ENCODE measurements at places on chromosomes 11 and 22.

- DNase-seq: no peak
Observed at GRCh38 chr11:20873054-20873453, 203.7 kb downstream of the NELL1 start.

- no peak for DNase-seq
Observed at GRCh38 chr22:38271927-38272372, 860 bp downstream of the TMEM184B start.

GRCh38 chr11:125317416-125317815 is 152.9 kb downstream of the PKNOX2 start:
- no peak for DNase-seq

DNA sequence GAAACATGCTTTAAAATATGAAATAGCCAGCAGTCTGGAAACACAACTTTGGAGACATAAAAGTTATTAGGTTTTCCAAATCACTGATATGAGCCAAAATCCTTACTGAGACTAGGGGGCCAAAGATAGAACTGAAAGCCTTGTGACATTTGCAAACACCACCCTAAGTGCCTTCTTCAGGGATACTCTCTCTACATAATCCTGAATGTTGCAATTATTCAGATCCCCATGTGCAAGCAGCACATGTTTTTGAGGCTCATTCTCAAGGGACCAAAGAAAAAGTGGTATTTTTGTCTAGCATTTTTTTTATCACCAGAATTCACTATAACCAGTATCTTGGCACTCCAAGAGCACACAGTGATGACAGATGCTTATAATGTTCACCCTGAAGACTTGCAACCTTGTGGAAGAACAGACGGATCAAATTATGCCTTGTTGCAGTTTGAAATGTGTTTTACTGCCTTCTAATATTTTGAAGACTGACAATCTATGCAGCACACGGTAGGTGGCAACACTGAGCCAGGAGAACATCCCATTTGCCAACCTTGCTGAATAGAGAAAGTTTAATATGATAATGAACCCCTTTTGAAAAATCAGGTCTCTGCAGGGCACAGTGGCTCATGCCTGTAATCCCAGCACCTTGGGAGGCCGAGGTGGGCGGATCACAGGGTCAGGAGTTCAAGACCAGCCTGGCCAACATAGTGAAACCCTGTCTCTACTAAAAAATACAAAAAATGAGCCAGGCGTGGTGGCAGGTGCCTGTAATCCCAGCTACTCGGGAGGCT is 78.5 kb downstream of the PLEKHA7 start:
- peak; percentile 8 for DNase-seq

DNA sequence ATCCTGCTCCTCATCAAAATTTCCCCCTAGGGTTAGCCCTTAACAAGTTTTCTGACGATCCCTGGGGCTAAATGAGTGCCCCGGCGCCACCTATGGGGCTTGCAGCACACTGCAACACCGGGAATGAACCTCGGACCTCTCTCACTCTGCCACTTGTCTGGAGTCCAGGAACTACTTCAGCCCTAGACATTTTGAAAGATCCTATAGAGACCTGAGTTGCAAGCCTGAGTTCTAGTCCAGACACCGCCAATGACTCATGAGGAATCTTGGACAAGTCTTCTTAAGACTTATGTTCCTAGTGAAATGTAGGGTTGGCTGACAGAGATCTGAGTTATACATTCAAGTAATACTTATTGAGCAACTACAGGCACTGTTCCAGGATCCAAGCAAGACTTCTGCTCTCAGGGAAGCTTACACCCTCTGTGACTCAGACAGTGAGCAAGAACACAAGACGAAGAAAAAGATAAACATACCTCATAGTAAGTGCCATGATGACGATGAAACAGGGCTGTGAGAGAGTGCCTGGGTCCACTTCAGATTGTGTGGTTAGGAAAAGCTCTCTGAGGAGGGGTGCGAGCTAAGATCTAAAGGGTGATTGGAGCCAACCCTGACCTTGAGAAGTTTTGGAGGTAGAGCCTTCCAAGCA is 10.2 kb upstream of the STK33 start:
- no peak for DNase-seq

DNA sequence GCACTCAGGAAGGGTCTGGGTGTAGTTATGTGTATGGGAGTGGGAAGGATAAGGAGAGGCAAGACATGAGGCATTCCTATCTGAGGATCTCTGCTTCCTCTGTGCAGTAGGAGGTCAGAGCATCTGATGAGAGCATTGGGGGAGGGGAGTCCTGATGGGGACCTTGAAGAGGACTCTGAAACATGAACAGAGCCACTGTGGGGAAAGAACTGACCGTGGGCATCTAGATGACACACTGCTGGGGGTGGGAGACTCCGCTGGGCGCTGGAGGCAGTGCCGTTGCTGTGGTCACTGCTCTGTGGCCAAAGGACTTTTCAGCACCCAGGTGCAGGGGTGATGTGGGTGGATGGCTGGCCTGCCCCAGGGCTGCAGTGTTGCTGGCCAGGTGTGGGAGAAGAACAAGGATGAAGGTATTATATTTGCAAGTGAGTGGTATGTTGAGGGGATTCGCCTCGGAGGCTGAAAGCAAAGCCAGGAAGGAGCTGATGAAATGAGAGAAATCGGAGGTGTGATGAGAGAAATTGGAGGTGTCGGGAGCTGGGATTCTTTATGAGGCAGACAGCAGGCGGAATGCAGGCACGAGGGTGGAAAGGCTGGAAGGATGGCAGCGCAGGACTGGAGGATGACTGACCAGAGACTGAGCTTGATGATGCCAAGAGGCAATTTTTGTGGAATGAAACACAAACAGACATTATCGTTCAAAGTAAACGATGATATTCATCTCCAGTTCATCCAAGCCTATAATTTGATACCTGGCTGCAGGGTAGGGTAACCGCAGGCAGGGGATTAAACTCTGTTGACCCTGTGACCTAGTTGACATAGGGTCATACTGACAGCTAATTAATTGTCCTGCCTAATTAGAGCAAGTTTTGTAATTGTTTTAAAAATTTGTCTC is 19.4 kb upstream of the TMPRSS4 start:
- peak; percentile 34 for DNase-seq

DNA sequence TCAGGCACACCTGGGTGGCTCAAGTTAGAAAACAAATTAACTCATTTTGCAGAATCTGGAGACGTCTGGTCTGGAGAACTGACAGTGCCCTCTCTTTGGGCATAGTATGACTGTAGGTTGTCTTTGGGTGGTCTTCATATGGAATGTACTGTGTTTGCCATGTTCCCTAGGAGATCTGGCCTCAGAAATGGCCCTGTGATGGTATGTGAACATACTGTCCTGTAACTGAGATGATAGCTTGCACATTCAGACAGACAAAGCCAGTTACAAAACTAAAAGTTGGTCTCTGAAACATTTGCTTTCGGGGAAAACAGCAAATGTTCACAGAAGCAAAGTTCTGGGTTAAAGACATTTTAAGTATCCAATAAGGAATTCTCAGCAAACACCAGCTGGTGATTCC is 29.7 kb downstream of the CD44 start:
- DNase-seq: no peak
